ENCODE measurements at places on chromosomes 5 and 9.

GRCh38 chr5:93092349-93093105 is 488.5 kb downstream of the NR2F1-AS1 start:
- DNase-seq, result no peak

DNA sequence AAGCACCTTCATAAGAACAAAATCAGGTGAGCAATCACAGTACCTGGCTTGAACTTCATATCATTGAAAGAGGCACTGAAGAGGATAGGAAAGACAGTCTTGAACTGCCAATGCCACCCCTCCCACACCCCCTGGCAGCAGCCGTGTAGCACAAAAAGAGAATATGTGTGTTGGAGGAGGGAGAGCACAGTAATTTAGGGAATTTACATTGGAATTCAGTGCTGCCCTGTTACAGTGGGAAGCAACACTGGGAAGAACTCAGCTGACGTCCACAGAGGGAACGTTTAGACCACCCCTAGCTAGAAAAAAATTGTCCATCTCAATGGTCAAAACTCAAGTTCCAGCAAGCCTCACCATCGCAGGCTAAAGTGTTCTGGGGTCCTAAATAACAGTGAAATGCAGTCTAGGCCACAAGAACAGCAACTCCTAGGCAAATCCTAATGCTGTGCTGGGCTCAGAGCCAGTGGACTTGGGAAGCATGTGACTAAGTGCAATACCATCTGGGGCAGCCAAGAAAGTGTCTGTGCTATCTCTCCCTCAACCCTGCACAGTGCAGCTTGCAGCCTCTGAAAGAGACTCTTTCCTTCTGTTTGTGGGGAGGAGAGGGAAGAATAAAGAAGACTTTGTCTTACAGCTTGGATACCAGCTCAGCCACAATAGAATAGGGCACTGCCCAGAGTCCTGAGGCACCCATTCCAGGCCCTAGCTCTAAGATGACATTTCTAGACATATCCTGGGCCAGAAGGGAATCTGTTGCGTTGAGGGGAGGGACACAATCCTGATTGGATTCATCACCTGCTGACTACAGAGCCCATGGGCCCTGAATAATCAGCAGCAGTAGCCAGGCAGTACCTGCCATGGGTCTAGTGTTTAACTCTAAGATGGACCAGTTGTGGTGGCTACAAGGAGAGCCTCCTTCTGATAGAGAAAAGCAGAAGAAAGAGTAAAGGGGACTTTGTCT is 62.1 kb upstream of the VLDLR start:
- no peak for DNase-seq

GRCh38 chr5:122879076-122879475 is 33.7 kb downstream of the SNX24 start:
- no peak for DNase-seq

- DNase-seq, result no peak
Measured at GRCh38 chr5:37077146-37077545, 172.0 kb downstream of the CPLANE1 start.

DNA sequence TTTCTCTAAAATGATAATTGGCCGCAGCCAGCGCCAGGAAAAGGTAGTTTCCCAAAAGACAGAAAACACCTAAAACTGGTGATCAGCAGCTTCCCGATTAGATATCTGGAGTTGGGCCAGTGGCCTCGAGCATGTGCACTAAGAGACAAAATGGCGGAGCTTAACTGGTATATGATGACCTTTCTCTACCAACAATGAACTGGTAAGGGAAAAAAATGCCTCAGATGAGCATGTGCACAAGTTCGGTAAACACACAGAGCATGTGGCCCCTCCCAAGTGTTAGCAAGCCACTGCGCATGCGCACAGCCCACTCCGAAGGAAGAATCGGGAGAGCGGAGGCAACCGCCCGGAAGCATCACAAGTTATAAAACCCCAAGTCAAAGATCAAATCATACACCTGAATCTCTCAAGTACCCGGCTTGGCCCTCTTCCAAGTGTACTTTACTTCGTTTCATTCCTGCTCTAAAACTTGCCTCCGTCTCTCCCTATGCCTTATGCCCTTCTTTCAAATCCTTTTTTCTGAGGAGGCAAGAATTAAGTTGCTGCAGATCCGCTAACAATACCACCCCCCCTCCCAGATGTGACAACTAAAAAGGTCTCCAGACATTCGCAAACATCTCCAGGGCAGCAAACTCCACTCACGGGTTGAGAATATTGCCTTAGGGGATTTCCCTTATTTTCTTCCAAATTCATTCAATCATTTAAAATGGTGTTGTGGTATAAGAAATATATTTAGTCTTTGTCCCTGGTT is 15.0 kb upstream of the PTBP3 start:
- peak; percentile 66 for DNase-seq

GRCh38 chr5:164233791-164234190 is 728.4 kb downstream of the MAT2B start:
- no peak for DNase-seq

- DNase-seq, result peak; percentile 81
Measured at GRCh38 chr5:157252711-157253465, 13.0 kb upstream of the CYFIP2 start.

DNA sequence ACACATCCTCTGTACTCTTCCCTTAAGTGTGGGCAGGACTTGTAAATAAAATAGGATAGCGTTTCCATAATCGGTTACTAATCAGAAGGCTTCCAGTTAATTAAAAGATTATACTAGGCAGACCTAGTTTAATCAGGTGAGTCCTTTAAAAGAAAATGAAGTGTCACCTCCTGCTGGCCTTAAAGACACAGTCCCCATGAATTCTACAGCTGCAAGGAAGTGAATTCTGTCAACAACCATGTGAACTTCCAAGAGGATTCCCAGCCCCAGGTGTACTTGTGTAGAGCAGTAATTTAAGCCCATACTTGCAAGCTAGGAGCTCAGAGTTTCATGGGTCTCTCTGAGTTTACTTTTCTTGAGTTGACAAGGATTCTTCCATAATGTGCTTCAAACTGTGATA is 918.3 kb downstream of the DTWD2 start:
- no peak for DNase-seq

GRCh38 chr5:56735849-56736641 is 79.3 kb upstream of the MAP3K1 start:
- DNase-seq, result peak; percentile 15

GRCh38 chr9:91017245-91017644 is 215.6 kb downstream of the SYK start:
- no peak for DNase-seq

DNA sequence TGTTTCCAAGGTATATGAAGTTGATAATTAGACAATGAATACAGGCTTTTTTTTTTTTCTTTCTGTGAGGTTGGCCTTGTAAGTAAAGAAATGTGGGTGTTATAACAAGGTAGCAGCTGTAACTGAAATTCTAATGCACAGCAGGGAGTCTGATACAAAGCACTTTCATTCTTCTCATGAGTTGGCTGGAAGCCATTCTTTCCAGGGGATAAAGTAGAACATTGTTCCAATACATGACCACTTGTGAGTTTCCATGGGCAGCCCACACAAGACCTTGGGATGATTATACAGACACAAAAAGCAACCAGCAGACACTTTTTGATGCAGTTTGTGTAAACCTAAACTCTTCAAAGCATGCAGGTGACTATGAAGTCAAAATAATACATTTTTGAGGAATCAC is 1785.9 kb upstream of the WWC1 start:
- DNase-seq, result no peak

GRCh38 chr5:174291162-174291561 is 245.7 kb downstream of the NSG2 start:
- DNase-seq, result no peak

DNA sequence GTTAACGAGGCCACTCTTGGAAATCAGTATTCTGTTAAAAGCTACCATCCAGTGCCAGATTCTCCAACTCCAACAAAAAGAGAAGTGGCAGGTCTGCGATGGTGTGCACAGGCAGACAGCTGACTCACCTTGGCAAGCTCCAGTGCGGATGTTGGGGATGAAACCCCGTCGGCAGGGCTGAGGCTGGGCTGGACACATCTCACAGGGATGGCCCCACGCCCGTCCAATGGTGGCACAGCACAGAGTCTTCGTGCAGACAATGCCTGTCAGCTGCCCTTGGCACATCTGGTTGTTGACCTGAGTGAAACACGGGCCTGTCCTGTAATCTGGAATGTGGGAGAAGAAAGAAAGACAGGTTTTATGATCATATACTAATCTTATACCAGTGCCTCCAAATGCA is 73.4 kb downstream of the FBN2 start:
- DNase-seq, result no peak

Data from central memory CD4-positive, alpha-beta T cell (primary cell).